ENCODE measurements at places on chromosomes 7 and 10. TPM values are rescaled to one million over a fixed set of nuclear protein-coding genes. Genes with fewer than 3 reads are reported as not detected.

SYNPO2L gene
- total RNA-seq = 0.29 TPM

GRCh38 chr7:77327932-77328628 lies 88.1 kb downstream of the GSAP start:
- no peak for DNase-seq

- no peak for DNase-seq
These were observed 81.5 kb downstream of the MAD1L1 start for GRCh38 chr7:2151237-2151636.

DNA sequence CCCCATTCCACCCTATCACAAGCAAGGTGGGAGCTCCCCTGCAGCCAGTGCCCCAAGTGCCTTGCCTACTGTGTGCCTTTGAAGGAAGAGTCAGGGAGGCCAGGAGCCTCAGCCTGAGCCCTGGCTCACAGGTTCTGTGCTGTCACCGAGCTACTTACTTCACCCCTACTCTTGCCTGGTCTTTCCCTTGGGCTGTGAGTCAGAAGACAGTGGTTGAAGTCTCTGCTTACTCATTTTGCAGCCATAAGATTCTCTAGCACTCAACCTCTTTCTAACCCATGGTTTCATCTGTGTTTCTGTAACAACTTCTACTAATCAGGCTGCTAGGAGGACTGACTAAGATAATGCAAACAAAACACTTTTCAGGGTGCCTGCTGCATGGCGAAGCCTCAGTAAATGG lies 114.5 kb downstream of the PLCE1 start:
- no peak for DNase-seq

DNA sequence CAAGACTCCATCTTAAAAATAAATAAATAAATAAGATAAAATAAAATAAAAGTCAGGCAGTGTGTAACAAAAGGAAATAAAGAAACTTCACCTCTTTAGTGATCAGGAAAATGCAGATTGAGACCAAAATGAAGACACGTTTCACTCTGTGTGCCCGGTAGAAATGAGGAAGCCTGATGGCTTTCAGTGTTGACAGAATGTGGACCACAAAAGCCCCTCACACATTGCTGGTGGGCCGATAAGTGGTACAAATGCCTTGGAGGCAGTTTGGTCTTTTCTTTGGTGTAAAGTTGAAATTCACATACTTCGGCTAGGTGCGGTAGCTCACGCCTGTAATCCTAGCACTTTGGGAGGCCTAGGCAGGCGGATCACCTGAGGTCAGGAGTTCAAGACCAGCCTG lies 44.5 kb upstream of the PFKFB3 start:
- no peak for DNase-seq
